Tongue (tissue), 3 donors: ENCODE measurements at places on chromosomes 11 and 22. TPM values are rescaled to one million over a fixed set of nuclear protein-coding genes. Genes with fewer than 3 reads are reported as not detected.
A peak's percentile ranks its signal among the peaks of the same experiment; 100 is the strongest.

DNA sequence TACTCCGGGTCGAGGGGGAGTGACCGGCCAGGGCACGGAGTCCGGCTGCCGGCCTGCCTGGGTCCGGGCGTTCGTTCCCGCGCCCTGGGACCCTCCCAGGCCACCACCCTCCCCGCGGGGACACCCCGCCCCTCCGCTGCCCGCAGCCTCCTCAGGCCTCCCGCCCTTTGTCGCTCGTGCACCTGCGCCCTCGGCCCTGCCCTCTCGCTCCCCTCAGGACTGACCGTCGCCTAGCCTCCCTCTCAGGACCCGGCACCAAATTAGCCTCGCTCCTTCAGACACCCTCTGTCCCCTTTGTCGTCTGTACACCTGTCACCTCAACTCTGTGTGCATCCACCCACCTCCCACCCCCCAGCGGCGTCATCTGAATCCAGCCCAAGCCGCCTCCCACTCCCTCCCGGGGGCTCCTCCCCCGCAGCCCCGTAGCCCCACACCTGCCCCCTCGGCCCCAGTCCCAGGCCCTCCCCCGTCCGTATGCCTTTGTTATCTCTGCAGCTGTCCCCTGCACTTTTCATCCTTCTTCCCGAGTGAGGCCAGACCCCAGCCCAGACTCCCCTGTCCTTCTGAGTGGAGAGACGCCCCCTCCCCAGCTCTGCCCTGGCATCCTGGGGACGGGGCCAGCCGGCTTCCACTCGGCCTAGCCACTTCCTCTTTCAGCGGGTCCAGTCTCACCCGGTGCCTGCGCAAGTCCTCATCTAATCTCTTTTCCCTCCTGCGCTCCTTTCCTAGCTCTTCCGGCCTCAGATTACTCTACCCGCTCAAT is 643 bp downstream of the TIGD3 start:
- DNase-seq = peak; percentile 33

SAA2 gene
- not detected for total RNA-seq

OR6T1 gene
- total RNA-seq = not detected

GGTLC2 gene
- not detected for total RNA-seq

DNA sequence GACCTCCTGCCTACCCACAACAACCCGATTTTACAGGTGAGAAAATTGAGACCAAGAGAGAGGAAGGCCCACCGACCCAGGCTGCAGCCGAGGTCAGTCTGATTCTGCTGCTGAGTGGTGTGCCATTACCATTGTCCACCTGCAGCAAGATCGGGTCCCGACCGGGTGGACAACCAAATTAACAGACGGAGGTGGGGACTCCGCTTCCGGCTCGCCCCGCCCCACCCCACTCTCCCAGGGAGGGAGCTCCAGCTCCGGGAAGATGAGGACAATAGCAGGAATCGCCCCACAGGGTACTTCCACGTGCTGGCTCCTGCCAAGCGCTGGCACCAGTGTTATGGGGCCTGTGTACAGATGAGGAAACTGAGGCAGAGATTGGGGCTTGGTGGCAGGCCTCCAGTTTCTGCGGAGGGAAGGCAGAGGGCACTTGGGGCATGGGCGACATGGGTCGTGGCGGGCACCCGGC is 425 bp upstream of the KDELR3 start:
- no peak for DNase-seq

GRCh38 chr22:27463121-27463660 is 338.4 kb downstream of the MN1 start:
- DNase-seq = no peak

COMMD9 gene
- total RNA-seq = 26.7 TPM
